ENCODE measurements at places on chromosomes 5 and 9.

- DNase-seq = no peak
These were observed 14.8 kb downstream of the NDST1 start for GRCh38 chr5:150522504-150523414.

DNA sequence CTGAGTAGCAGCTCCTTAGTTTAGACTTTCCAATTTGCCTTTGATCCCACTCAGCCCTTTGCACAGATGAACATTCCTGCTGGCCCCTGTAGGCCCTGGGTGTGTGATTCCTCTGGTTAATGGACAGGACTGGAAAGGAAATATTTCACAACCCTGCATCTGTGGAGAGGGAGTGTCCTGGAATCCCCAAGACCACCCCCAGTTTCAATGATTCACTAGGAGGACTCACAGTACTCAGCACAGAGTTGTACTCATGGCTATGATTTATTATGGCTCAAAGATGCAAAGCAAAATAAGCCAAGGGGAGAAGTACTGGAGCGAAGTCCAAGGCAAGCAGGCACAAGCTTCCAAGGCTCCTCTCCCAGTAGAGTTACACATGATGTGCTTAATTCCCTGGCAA is 42.4 kb upstream of the TJP2 start:
- peak; percentile 68 for DNase-seq

GRCh38 chr9:89044881-89045280 is 53.6 kb downstream of the S1PR3 start:
- DNase-seq = no peak

DNA sequence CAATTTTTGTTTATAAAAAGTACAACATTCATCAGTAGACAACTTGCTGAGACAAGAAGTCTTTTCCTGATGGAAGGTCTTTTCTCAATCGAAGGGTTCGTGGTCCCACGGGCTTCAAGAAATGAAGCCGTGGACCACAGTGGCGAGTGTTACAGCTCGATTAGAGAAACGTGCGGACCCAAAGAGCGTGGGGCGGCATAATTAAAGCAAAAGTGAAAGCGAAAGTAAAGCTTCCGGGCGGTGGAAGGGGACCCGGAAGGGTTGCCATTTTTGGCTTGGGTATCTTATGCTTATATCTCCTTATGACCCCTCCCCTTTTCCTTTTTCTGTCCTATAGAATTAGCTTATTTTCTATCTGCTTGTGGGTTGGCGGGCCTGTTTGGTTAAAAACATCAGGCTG is 2309.4 kb upstream of the ACO1 start:
- no peak for DNase-seq

DNA sequence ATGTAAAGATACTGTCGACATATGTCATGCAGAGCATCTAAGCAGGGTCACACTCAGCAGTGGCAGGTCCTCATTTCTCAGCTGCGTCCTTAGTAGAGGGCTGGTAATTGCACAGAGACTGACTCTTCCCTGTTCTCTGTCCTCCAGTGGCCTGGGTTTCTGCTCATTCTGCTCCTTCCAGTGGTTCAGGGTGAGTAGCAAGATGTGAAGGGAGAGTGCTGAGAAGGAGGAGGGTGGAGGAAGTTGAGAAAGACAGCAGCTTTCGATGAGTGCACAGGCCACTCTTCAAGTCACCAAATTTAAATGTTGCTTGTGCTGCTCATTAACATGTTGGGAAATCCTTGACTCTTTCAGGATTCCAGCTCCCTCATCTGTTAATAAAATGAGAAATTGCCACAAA is 203.9 kb downstream of the FBXL7 start:
- no peak for DNase-seq

- DNase-seq = peak; percentile 95
These were observed 122.5 kb downstream of the LHFPL2 start for GRCh38 chr5:78526049-78526525.

DNA sequence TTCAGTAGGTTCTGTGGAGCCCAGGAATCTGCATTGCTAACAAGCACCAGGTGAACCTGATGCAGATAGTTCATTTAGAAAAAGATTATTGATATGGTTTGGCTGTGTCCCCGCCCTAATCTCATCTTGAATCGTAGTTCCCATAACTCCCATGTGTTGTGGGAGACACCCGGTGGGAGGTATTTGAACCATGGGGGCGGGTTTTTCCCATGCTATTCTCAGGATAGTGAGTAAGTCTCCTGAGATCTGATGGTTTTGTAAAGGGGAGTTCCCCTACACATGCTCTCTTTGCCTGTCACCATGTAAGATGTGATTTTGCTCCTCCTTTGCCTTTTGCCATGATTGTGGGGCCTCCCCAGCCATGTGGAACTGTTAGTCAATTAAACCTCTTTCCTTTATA is 212.0 kb downstream of the RAB3C start:
- DNase-seq = no peak

DNA sequence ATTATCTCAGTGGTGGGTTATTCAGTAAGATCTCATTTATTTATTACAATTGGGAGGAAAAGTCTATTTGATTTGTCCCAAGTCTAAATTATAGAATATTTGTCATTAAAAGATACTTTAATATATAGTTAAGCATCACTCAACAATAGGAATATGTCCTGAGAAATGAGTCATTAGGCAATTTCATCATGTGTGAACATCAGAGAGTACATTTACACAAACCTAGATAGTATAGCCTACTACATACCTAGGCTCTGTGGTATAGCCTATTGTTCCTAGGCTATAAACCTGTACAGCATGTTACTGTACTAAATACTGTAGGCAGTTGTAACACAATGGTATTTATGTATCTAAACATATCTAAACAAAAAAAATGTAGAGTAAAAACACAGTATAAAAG is 135.0 kb upstream of the RASA1 start:
- no peak for DNase-seq

GRCh38 chr9:89372230-89372816 is 54.0 kb downstream of the SECISBP2 start:
- no peak for DNase-seq

DNA sequence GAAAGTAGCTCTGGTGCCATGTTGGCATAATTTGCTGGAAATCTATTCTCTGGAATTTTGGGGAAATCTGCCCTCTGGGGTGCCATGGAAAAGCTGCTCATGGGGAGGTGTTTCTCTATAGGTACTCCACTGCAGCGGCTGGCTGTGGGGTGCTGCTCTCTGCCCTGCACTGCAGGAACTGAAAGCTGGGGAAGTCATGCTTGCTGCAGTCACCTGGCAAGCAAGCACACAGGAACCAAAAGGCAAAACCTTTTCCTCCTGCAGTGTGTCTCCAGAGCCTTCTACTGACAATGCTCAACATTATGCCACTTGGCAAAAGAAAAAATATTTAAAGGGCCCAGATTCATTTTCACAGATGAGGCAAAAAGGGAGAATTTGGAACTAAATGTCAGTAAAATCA is 25.8 kb upstream of the CARNMT1 start:
- no peak for DNase-seq

- DNase-seq = no peak
These were observed 97.6 kb upstream of the CTSL start for GRCh38 chr9:87628346-87628745.

- no peak for DNase-seq
These were observed 12.7 kb downstream of the ADGRV1 start for GRCh38 chr5:90571147-90571773.

GRCh38 chr9:125472562-125472925 is 210.9 kb downstream of the GAPVD1 start:
- peak; percentile 1 for DNase-seq

DNA sequence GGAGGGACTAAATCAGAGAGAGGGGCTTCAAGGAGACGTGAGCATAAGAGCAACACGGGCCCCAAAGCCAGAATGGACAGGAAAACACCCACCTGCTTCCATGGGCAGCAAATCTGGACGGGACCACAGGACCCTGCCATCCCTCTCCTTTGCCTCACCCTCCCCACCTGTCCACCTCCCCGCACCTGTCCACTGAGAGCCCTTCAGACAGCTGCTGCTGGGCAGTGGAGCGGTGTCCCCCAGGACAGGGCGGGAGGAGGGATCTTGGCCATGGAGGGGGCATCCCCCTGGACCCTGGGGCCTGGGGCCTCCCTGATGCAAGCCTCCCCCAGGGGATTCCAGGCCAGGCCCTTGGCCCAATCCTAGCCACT is 2.6 kb downstream of the CCDC183 start:
- DNase-seq = no peak

- DNase-seq = no peak
These were observed 15.0 kb downstream of the GALNT10 start for GRCh38 chr5:154205441-154206117.

GRCh38 chr5:57839025-57839424 is 356.4 kb upstream of the ACTBL2 start:
- no peak for DNase-seq

- no peak for DNase-seq
These were observed 1.8 kb downstream of the SGCD start for GRCh38 chr5:156328766-156329165.

GRCh38 chr5:59548807-59549357 is 344.6 kb downstream of the PDE4D start:
- no peak for DNase-seq

- no peak for DNase-seq
These were observed 11.0 kb downstream of the RGS3 start for GRCh38 chr9:113474360-113475028.

DNA sequence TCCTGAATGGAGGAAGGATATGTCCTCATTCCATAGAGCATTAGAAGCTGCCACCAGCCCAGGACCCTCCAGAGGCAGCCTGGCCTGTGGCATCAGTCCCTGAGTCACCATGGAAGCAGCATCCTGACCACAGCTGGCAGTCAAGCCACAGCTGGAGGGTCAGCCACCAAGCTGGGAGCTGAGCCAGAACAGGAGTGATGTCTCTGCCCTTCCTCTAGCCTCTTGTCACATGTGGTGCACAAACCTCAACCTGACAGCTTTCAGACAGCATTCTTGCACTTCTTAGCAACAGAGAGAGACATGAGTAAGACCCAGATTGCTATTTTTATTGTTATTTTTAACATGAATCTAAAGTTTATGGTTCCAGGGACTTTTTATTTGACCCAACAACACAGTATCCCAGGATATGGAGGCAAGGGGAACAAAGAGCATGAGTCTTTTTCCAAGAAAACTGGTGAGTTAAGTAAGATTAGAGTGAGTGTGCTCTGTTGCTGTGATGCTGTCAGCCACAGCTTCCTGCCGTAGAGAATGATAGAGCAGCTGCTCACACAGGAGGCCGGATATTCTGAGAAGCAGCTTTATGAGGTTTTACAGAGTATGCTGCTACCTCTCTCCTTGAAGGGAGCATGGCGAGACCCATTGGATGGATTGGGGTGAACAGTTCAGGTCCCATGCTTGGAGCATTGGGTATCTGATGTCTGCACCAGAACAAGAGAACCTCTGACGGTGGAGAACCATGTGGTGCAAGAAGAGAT is 13.0 kb upstream of the CYFIP2 start:
- DNase-seq = no peak

- no peak for DNase-seq
These were observed 41.2 kb upstream of the PTGS1 start for GRCh38 chr9:122329597-122329996.

DNA sequence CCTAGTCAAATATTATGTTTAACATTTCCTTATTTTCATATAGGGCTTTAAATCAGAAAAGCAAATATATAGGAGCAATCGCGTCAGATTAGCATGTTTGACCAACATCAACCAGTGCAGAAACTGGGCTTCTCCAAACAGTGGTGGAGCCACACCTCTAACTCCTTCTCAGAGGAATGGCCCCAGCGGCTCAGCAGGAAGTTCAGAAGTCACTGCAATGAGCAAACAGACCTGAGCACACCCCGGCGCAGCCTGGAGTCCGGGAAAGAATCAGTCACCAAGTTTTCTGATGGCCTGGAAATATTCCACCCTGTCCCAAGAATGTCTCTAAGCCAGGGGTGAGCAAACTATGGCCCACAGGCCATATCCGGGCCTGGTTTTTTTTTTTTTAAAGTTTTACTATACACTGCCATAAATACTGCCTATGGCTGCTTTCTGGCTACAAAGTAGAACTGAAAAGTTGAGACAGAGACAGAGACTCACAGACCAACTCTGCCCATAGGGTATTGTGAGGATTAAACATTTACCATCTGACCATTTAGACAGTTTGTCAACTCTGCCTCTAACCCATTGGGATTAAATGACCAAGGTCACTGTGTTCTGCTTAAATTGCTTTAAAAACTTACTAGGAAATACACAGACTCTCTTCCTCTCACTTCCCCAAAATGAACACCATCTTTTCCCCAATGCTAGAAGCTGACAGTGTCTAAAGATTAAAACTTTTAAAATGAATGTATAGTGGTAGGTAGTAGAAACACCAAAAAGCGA is 5.4 kb downstream of the GOLM1 start:
- DNase-seq = peak; percentile 46

- DNase-seq = no peak
These were observed 20.4 kb upstream of the DMAC1 start for GRCh38 chr9:7819984-7820383.

- no peak for DNase-seq
These were observed 49.7 kb downstream of the SEMA6A start for GRCh38 chr5:116524966-116525365.

- peak; percentile 9 for DNase-seq
These were observed 684 bp upstream of the MED7 start for GRCh38 chr5:157143127-157143971.

GRCh38 chr5:126619781-126620180 is 19.0 kb downstream of the PHAX start:
- no peak for DNase-seq

GRCh38 chr9:115058684-115059315 is 59.2 kb downstream of the TNC start:
- DNase-seq = no peak

GRCh38 chr5:57862942-57863341 is 380.3 kb upstream of the ACTBL2 start:
- no peak for DNase-seq

DNA sequence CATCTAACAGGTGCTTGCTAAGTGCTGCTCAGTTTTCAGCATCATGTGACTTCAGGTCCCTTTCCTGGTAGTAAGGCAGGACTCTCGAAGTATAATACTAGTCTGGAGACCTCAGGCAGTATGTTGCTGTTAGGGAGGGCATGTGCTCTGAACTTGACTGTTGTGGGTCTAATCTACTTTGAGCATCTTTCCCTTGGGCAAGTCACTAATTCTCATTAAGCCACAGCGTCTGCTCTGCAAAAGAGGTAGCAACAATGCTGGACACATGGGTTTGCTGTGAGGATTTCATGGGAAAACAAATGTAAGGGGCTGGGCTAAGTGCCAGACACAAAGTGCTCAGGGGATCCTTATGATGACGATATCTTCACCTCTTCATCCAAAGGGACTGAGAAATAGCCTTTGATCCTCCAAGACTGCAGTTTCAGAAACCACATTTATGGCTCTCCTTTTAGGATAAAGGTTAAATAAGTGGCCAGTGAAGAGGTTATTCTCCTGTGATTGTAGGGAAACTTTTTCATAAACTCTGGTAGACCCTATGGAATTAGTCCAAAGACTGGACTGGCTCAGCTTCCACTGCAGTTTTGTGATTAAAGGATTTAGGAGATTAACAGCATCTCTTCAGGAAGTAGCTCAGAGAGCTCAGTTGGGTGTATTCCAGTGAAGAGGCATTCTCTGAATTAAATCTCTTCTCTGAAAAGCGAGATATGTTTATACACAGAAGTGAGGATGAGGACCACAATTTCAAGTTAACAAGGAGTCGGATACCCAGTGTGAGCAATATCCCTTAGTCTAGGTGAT is 216.6 kb downstream of the SGCD start:
- no peak for DNase-seq

Data from dermis microvascular lymphatic vessel endothelial cell (primary cell).